GM12864 (cell line): ENCODE measurements at places on chromosomes 16 and 17.

DNA sequence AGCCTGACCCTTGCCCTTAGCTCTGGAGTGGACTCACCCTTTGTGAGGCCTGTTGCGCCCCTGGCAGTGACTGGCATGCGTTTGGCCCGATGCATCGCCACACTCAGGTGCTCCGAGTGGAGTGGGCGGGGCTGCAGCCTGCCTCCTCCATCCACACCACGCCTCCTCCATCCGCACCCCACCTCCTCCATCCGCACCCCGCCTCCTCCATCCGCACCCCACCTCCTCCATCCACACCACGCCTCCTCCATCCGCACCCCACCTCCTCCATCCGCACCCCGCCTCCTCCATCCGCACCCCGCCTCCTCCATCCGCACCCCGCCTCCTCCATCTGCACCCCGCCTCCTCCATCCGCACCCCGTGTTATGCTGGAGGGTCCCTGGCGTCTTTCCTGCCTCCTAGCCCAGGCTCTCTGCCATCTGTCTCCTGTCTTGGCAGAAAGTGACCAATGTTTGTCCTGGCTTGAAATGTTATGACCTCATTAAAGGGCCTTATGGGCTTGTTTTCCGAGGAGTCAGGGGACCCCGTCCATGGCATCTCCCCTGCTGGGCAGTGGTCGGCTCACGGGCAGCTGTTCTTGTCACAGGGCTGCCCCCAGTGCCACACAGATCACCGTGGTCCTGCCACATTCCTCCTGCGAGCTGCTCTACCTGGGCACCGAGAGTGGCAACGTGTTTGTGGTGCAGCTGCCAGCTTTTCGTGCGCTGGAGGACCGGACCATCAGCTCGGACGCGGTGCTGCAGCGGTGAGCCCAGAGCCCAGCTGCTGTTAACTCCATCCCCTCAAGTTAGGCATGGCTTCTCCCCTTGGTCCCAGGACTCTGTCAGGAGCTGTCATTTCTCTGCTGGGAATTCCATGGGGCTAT is 28.7 kb upstream of the MYO15B start:
- no peak for DNase-seq

DNA sequence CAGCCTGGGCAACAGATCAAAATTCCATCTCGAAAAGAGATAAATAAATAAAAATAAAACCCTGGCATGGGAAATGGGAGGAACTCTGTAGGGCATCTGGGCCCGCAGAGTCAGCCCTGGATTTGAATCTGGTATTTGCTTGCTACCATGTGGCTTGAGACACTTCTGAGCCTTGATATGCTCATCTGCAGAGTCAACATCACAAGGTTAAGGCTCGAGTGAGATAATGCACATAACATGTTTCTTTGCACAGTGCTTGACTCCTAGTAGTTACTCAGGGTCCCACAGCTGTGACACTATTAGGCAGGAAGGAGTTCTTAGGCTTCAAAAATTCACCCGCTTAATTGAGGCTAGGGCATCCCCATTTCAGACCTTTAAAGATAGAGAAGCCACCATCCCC is 21.3 kb downstream of the CDK5RAP3 start:
- DNase-seq: no peak

GRCh38 chr16:89983536-89983935 is 35.0 kb downstream of the DEF8 start:
- DNase-seq: no peak

DNA sequence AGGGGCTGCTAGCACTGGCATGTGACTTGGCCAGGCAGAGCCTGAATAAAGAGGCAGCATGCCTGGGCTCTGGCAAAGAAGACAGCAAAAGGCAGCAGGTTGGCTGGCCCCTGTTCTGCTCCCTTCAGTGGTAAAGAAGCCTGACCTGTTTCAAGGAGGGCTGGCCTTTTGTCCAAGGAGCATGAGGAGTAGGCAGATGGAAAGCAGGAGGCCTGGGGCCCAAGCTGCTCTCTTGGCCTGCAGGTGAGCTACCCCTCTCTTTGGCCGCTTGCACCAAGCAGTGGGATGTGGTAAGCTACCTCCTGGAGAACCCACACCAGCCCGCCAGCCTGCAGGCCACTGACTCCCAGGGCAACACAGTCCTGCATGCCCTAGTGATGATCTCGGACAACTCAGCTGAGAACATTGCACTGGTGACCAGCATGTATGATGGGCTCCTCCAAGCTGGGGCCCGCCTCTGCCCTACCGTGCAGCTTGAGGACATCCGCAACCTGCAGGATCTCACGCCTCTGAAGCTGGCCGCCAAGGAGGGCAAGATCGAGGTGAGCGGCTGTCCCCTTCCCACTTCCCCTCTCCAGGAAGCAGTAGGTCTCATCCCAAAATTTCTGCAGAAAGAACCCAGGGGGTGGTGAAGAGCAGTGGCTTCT is 8.0 kb downstream of the TRPV2 start:
- no peak for DNase-seq

- no peak for DNase-seq
Measured at GRCh38 chr17:72977771-72978417, 114.6 kb downstream of the SLC39A11 start.

DNA sequence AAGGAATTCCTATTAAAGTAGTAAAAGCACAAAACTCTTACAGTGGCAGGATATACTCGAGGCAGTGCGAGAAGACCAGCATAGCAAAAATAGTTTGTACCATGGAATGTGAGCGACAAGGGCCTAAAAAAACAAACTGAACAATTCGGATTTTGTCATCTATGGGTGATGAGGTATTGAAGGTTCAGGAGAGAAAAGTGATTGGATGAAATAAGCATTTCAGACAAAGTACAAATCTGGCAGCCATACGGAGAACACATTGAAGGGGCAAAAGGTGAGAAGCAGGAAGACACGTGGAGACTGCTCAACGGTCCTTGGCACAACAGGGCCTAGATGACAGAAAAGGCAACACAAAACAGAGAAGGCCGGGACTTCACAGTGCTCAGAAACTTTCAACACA is 22.5 kb downstream of the MYH10 start:
- DNase-seq: no peak

DNA sequence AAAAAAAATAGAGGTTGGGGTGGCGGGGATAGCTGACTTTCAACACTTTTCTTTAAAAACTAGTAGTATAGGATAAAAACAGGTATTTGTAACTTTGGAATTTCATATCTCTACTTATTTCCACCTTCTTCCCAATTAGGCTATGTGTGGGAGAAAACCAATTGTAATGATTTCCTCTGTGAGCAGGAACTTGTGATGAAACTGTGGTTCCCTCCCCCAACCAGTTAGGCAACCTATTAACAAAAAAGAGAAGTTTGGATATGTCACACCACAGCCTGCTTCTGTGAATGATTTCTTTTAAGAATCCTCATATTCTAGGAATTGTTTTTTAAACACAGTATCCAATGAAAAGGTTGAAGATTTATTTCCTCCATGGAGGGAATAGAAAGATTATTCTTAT is 1.9 kb downstream of the IGSF6 start:
- no peak for DNase-seq

GRCh38 chr17:73272906-73273218 is 11.2 kb upstream of the CPSF4L start:
- no peak for DNase-seq

- no peak for DNase-seq
Measured at GRCh38 chr17:67679225-67679624, 38.5 kb upstream of the NOL11 start.

- DNase-seq: no peak
Measured at GRCh38 chr16:75279305-75279704, 27.9 kb upstream of the BCAR1 start.

- no peak for DNase-seq
Measured at GRCh38 chr17:35540589-35541404, 3.3 kb upstream of the SLFN12L start.
